ENCODE measurements at places on chromosomes 7 and 10.

DNA sequence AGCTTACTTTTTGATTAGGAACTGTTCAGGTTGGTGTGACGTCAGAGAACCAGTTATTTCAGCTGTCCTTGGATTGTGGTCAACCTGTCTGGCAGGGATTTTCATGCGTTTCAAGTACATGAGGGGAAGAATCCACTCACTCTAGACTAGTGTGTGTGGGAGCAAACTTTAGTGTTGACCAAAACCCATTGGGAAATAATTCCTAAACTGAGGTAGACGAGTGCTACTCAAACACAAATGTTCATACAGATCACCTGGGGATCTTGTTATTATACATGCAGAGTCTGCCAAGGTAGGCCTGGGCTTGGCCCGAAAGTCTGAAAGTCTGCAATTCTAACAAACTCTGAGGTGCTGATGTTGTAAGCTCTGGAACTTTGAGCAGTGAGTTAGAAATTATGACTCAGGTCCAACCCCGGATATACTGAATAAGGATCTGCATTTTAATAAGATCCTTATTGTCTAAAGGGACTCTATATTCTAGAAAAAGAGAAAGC lies 111.1 kb upstream of the CREB5 start:
- no peak for DNase-seq

- DNase-seq = no peak
Observed at GRCh38 chr7:20450536-20450935, 119.8 kb downstream of the ITGB8 start.

DNA sequence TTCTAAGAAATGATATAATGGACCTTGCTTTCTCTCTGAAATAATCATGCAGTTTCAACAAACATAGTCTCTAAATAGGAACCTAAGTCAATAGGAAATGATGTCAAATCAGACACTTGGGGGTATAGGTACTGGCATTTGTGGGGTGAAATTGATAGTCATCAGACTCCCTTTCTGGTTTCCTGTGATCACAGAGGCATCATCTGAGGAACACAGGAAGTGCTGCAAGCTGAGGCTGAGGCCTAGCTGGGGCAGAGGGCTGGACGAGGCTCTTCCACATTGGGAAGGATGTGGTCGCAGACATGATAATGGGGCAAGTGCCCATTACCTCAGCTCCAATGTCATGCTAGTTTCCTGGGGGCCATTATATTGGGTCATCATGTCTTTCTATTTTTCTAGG lies 33.5 kb upstream of the TARP start:
- no peak for DNase-seq

GRCh38 chr7:114790521-114790920 lies 131.4 kb upstream of the MDFIC start:
- no peak for DNase-seq

- no peak for DNase-seq
Observed at GRCh38 chr10:31353574-31353973, 34.6 kb downstream of the ZEB1 start.

GRCh38 chr7:156102267-156102666 lies 290.0 kb upstream of the SHH start:
- DNase-seq = no peak

GRCh38 chr10:49384268-49384953 lies 11.5 kb downstream of the DRGX start:
- DNase-seq = no peak

- DNase-seq = no peak
Observed at GRCh38 chr7:115984105-115984504, 46.5 kb downstream of the TFEC start.

DNA sequence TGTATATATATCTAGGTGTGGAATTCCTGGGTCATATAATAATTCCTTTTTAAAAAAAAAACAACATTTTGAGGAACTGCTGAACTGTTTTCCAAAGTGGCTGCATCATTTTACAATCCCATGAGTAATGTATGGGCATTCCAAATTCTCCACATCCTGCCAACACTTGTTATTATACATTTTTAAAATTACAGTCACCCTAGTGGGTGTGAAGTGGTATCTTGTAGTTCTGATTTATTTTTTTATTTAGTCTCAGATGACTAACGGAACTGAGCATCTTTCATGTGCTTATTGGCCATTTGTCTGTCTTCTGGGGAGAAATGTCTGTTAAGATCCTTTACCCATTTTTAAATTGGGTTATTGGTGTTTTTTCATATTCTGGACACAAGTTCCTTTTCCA lies 12.0 kb upstream of the KLHL7 start:
- no peak for DNase-seq

- no peak for DNase-seq
Observed at GRCh38 chr10:46096909-46097575, 51.0 kb upstream of the MSMB start.
